ENCODE measurements at places on chromosomes 6 and 20. TPM values are rescaled to one million over a fixed set of nuclear protein-coding genes. Genes with fewer than 3 reads are reported as not detected.

Gene TOX2
- not detected for total RNA-seq

DNA sequence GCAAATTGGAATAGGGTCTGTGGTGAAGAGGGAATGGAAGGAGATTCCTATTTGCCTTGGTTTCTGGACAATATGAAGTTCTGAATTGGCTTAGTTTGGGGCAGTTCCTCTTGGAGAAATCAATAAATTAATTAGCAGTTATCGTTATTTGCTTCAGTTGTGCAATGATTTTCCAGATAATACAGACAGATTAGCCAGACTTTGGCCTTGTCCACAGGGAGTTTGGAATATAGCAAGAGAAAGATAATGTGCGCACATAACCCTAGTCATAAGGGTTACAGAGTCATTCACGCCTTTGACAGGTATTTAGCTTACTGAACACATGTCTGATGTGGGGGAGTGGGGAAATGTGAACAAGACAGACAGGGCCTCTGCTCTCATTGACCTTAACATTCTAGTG is 1.3 kb downstream of the ATRN start:
- DNase-seq = no peak

Gene HLA-DQA1
- not detected for total RNA-seq

DNA sequence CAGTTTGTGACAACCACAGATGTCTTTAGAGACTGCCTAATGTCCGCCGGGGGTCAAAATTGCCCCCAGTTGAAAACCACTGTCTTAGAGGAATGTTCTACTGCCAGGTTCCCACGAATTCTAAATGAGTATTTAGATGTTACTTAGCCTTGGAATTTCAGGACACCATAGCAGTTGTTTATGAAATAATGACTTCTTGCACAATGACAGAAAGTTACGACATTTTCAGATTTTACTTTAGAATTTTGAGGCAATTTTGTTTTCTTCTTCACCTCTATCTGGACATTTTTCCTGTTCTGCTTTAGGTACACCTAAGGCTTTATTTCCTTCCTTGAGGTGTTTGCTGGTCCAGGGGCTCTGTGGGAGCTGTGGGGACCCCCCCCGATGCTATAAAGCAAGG is 83.4 kb downstream of the CCDC170 start:
- no peak for DNase-seq

- no peak for DNase-seq
These were observed 39.7 kb downstream of the MAP3K5 start for GRCh38 chr6:136752554-136752953.

DNA sequence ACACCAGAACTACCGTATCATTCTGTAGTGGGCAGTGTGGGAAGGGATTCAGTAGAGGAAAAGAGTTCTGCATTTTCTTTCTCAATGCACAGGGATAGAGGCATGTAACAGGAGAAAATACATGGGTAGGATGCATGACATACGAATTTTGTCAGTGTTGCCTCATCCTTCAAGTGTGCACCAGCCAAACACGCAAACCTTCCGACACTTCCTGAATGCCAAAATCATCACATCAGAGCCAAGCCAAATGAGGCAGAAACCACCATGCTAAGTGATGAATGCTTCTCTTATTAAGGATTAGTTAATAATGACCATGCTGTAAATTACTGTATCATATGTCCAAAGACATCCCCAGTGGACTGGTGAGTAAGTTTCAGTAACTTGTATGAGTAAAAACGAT is 27.3 kb downstream of the RAMACL start:
- DNase-seq = no peak

Gene BCAS4
- total RNA-seq = 15.3 TPM

DNA sequence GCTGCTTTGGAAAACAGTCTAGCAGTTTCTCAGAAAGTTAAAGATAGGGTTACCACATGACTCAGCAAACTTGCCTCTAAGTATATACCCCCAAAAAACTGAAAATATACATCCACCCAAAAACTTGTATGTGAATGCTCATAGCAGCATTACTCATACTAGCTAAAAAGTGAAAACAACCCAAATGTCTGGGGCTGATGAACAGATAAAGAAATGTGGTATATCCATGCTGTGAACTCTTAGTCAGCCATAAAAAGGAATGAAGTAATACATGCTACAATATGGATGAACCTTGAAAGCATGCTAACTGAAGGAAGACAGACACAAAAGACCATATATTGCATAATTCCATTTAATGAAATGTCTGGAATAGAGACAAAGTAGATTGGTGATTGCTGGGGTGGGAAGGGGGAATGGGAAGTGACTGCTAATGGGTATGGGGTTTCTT is 79.9 kb upstream of the GLP1R start:
- no peak for DNase-seq

DNA sequence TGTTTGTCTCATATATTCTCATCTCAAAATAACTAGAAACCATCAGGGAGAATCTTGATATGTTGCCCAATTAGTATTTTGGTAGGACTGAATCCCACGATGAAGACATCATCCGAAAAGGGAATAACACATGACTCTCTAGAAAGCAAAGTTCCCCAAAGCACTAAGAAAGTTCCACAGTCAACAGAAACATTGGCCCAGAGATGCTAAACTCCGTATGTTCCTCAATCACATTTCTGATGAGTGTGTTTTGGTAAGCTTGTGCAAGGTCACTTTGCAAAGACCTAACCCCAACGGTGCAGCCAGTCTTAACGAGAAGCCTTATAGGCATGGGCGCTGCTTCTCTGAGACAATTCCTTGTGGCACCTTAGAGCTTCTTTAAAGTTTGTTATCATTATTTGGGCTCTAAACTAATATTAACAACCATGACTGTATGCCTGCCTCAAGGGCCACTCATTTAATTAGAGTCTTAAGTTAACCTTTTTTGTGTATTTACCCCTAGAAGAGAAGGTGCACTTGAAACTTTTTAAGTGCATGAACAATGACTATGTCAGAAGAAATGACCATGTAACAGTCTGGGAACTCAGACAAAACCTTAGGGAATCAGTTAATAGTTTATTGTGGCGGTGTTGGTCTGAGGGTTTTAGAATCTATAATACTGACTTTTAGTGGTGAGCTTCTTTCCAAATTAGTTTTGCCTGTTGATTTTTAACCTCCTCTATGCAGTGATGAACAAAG is 202.0 kb upstream of the RAB32 start:
- DNase-seq = no peak

DNA sequence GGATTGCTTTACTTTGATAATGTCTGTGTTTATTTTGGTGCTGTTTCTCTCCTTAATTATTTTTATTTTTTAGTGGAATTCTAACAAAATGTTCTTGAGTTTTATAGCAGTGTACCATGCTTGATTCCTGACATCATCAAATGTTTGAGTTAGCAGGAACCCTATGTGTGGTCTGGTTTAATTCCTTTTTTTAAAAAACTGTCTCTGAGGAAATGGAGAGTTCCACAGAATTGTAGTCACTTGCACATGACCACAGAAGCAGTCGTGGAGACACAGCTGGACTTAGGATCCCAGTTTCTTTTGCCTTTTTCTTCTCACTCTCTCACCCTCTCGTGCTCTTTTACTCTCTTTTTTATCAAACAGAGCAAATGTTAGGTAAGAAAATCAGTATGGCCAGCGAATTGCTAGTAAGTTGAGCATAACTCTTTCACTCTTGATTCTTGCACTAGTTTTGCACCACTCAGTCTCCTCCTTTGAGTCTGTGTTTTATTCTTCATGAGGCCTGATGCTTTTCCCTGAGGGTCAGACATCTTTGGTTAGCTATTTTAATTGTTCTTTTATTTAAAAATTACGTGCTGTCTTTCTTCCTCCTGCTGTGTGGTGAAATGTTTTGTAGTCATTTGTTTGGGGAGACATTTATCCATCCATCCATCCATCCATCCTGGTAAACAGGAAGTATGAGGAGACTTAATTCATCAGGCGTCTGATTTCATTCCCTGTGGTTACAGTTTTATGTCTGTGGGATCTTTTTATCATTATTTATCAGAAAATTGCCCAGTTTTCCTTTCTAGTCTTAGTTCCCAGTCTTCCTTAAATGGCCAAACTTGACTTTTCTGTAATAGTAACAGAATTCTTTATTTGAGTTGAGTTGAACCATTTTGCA is 83.0 kb downstream of the SCAF8 start:
- no peak for DNase-seq

DNA sequence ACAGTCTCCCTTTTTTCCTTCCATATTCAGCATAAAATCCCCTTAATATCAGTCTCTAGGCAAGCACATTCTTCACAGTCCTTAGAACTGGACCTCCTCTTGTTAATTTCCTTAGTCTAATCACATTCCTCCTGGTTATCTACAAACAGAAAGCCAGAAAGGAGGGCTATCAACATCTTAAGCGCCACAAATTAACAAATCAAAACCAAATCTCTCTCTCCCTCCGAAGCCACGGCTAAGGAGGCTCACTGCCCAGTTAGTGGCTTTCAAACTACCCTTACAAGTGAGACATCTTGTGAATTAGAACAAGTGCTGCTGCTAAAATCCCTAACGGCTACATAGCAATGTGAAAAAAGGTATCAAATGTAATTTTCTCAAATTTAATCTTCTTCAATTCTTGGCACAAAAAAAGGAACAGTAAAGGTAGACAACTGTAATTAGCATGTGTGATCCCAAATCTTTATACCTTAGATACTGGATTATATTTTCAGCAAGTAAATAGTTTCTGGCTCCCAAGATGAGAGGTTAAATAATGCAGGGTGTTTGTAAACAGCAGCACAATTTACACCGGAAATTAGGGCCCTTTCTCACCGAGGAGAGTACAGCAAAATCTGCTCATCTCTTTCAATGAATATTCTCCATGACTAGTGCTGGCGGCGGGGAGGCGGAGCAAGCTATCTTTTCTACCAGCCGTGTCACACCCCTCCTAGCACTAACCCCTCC is 1.4 kb upstream of the TRIM39 start:
- peak; percentile 1 for DNase-seq

Gene FRS3
- 5.3 TPM for total RNA-seq

DNA sequence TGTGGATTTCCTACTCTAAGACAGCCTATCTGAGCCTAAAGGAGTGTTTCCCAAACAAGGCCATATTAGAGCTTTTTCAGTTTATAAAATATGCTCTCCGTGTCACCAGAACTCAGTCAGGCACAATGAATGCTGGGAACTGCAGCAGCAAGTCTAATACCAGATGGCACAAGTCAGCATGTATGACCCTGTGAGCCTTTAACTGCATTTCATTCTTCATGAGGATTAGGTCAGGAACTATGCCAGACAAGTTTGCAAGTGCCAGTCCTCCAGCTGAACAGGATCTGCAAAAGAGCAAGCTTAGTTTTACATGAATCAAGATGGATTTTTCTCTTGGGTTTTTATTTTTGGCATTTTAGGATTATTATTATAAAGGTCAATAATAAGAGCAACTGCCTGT is 66.7 kb upstream of the SAMD5 start:
- no peak for DNase-seq

GRCh38 chr20:13810446-13810845 is 25.6 kb downstream of the NDUFAF5 start:
- no peak for DNase-seq

Gene GHRH
- not detected for total RNA-seq

Gene BCAS1
- not detected for total RNA-seq

- DNase-seq = peak; percentile 46
These were observed 97.3 kb downstream of the RCAN2 start for GRCh38 chr6:46393940-46394337.

DNA sequence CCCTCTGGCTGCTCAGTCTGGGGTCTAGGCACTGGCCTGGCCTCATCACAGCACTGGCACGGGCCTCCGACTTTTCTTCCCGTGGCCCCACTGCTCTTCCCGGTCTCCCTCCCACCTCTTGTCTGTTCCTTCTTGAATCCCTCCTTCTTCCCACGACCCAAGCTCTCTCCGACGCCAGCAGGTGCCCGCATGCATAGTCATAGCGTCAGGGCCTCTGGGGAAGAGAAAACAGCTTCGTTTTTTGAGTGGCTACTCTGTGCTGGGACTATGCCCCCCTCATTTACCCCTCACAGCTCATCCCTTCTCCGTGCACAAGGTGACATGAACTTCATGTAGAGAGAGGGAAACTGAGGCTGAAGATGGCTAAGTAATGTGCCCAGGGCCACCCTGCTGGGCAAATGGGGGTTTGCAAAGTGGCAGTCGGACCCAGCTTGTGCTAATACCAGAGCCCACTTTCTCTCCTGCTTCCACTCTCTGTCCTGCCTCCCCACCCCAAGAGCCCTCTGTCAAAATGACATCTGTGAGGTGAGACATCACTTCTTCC is 59.2 kb downstream of the SYNJ2 start:
- no peak for DNase-seq

DNA sequence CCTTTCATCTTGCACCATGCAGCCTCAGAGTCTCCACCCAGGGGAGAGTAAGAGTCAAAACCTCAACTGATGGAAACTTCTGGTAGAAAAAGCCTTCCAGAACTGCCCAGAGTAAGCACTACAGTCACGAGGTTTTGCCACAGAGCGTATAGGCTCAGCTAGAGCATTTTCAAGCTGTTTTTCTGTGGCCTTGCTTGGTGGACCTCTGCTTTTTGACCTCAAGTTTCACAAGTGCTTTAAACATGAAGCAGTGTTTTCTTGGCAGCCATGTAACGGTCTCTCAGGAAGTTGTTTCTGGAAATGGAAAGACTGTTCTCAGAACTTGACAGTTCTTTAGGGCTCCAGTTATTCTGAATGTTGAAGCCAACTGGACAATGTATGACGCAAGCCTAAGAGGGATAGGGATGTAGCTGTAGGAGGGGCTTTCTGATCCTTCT is 146.5 kb downstream of the ZDHHC14 start:
- DNase-seq = no peak

- DNase-seq = no peak
These were observed 26.1 kb downstream of the DUSP22 start for GRCh38 chr6:318243-318890.

GRCh38 chr6:142367501-142368018 is 65.8 kb downstream of the ADGRG6 start:
- no peak for DNase-seq

DNA sequence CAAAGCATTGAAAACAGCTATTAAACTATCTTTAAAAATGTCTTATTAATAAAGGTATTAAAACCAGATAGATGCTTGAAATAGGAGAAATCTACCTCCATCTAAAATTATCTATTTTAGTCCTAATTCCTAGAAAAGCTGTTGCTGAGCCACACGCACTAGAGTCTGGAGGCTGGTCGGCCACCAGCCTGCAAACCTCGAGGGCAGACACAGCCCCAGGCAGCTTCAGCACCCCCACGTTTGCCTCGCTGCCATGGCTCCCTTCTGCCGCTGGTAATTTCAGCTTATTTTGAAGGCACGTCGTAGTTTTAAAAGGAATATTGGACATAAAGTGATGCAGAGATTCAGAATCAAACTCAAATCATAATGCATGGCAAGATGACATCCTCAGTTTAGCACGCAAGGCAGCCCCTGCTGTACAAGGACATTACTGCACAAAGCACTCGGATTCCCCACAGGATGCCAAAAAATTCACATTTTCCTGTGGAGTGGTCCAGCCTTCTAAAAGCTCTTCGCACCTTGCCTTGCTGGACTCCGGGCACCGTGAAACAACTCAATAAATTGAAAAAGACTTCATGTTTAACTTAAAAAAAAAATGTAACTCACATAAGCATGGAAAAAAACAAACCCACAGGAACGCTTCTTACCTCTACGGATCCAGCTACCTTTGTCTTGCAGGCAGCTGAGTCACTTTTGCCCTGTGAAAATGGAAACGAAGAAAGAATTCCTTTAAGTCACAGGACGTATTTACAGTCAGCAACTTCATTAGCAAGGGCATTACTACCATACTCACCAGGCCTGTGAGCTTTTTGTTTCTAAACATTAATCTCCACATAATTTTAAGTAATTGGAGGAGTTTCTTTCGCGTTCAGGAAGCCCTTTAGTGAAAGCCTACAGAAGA is 143.4 kb upstream of the RPS6KA2 start:
- DNase-seq = no peak

GRCh38 chr20:33897313-33897912 is 86.3 kb downstream of the CHMP4B start:
- no peak for DNase-seq

GRCh38 chr20:62030357-62030756 is 35.3 kb downstream of the TAF4 start:
- DNase-seq = no peak

Measured in neural progenitor cell (in vitro differentiated cells).